ENCODE measurements at places on chromosomes 7 and 10. TPM values are rescaled to one million over a fixed set of nuclear protein-coding genes. Genes with fewer than 3 reads are reported as not detected.

GRCh38 chr7:23043441-23043840 is 29.5 kb upstream of the HYCC1 start:
- DNase-seq, result no peak

Gene PVRIG
- not detected for polyA plus RNA-seq

Gene C10orf67
- polyA plus RNA-seq, result 0.02 TPM

Gene MPP7
- 2.8 TPM for polyA plus RNA-seq

Gene TACC2
- 27.0 TPM for polyA plus RNA-seq

- DNase-seq, result no peak
Measured at GRCh38 chr10:67385566-67385965, 310.4 kb downstream of the CTNNA3 start.

Data from pancreas (tissue), 10 donors.